ENCODE measurements at places on chromosomes 7 and 10. TPM values are rescaled to one million over a fixed set of nuclear protein-coding genes. Genes with fewer than 3 reads are reported as not detected.

GRCh38 chr10:35684586-35684985 is 42.5 kb upstream of the FZD8 start:
- no peak for DNase-seq
- no peaks in the 10 kb centered on the region for H3K36me3 ChIP-seq
- H3K4me1 ChIP-seq: peaks cover 13% of the 10 kb centered on the region
- H3K27me3 ChIP-seq: peaks cover 8% of the 10 kb centered on the region
- H3K4me3 ChIP-seq: no peak overlapping the region
- H3K27ac ChIP-seq: no peak overlapping the region

Gene INTS15
- total RNA-seq: 36.5 TPM

GRCh38 chr7:83468251-83468739 is 180.6 kb downstream of the SEMA3E start:
- peak; percentile 92 for DNase-seq
- H3K27me3 ChIP-seq: no peaks in the 10 kb centered on the region
- H3K27ac ChIP-seq: peak overlapping the region; percentile 83
- H3K36me3 ChIP-seq: no peaks in the 10 kb centered on the region
- no peak overlapping the region for H3K4me3 ChIP-seq
- peaks cover 19% of the 10 kb centered on the region for H3K4me1 ChIP-seq

Gene LBX1
- total RNA-seq: not detected

DNA sequence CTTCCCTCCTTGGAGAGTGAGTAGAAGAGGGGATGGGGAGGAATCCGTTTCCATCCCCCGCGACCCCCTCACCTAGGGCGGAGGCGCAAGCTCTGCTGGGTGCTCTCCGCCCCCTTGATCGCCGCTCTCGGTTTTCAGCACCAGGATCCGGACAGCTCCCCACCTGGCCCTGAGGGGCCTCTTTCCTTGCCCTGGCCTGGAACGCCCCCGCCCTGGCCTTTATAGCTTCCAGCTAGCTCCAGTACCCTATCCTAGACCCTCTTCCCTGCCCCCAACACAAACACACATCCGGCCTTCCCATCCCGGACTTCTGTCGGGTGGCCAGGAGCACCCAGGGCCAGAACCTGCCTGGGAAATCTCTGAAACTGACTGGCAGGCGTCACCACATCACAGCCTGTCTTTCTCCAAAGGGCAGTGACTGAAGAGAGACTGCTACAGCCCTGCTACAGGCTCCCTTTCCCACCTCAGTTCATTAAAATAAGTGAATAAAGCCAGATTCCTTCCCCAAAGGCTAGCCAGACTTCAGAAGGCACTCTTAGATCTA is 72.3 kb upstream of the LEP start:
- H3K4me1 ChIP-seq: peaks cover 16% of the 10 kb centered on the region
- peaks cover 76% of the 10 kb centered on the region for H3K27me3 ChIP-seq
- H3K4me3 ChIP-seq: peak overlapping the region; percentile 67
- H3K36me3 ChIP-seq: no peaks in the 10 kb centered on the region
- no peak overlapping the region for H3K27ac ChIP-seq

Gene NPSR1
- total RNA-seq: not detected

DNA sequence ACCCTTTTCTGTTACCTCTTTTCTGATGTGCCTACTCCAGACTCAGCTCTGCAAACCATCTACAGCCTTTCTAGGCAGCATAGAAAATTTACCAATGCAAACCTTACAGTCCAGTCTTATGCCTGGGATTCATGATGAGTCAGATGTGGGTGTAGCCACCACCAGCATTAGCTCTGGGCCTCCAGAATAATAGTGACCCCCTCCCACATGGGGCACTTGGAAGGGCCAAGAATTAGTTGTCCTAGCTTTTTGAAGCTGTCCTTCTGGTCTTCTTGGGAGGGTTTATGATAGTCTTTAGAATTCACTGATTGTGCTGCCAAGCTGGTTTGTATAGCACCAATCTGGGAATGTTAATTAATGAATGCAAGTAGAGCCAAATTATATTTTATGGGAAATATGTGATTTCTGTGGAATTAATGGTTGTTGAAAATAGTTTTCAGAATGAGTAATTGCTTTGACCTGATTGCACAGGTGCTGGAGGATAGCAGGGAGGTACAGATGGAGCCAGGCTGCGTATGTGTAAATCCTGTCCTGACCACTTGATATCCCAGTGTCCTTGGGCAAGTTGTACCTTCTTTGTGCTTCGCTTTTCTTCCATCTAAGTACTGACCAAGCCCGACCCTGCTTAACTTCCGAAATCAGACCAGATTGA is 94.8 kb downstream of the CPED1 start:
- H3K4me3 ChIP-seq: no peak overlapping the region
- no peaks in the 10 kb centered on the region for H3K36me3 ChIP-seq
- peaks cover 43% of the 10 kb centered on the region for H3K4me1 ChIP-seq
- peak overlapping the region; percentile 50 for H3K27ac ChIP-seq
- H3K27me3 ChIP-seq: no peaks in the 10 kb centered on the region

DNA sequence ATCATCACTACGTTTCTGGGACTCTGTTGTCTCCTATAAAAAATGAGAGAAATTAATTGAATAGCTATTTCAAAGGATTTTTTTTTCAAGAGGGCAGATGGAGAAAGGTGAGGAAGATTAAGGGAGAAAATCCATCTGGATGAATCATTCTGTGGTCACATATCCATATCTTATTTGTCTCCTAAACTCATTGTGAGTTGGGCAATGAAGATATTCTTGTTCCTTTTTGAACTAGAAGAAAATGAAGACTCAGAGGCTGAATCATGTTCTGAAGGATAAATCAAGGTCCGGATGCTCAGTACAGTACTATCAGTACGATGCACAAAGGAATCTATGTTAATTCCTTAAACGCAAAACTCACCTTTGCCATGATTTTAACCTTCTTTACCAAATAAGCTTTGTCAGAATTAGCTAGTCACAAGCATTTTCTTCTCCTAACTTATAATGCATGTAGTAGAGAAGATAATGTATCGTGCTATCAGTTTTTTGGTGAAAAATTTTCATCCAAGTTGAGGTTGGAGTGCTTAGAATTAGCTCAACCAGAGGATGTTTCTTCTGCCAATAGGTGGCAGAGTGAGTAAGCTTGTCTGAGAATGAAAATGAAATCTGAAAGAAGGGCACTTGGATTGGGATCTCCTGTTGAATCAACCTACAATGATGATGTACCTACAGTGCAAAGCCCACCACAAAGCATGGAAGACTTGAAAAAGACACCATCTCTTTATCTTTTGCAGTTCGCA is 446.9 kb downstream of the KIF20B start:
- no peaks in the 10 kb centered on the region for H3K4me1 ChIP-seq
- H3K27ac ChIP-seq: no peak overlapping the region
- no peaks in the 10 kb centered on the region for H3K36me3 ChIP-seq
- no peak overlapping the region for H3K4me3 ChIP-seq

DNA sequence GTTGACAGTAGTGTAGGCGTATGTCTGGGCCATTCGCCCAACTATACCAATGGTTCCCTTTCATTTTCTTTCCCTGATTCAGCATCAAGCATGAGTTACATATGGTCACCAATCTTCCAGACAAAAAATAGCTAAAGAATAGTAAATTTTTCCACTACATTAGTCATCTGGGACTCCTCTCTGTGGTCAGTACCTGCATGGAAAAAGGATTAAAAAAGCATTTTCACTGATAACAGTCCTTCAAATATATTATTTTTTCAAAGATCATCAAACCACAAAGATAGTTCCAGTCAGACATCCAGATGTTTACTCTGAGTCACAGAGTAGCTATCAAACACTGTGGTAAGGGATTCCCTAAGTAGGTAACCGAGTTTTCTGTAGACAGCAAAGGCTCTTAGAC is 302.6 kb upstream of the SEMA3D start:
- H3K4me3 ChIP-seq: no peak overlapping the region
- DNase-seq: no peak
- H3K4me1 ChIP-seq: peaks cover 3% of the 10 kb centered on the region

- no peak overlapping the region for H3K27ac ChIP-seq
- H3K4me1 ChIP-seq: peaks cover 14% of the 10 kb centered on the region
- no peaks in the 10 kb centered on the region for H3K27me3 ChIP-seq
- H3K36me3 ChIP-seq: peaks cover 26% of the 10 kb centered on the region
Measured at GRCh38 chr10:102656791-102657371, 12.6 kb downstream of the TRIM8 start.

- no peaks in the 10 kb centered on the region for H3K27me3 ChIP-seq
- peak; percentile 59 for DNase-seq
- no peaks in the 10 kb centered on the region for H3K36me3 ChIP-seq
Measured at GRCh38 chr10:48251152-48251524, 23.4 kb downstream of the FRMPD2 start.

- H3K36me3 ChIP-seq: no peaks in the 10 kb centered on the region
- H3K4me1 ChIP-seq: peaks cover 6% of the 10 kb centered on the region
- DNase-seq: no peak
- no peak overlapping the region for H3K27ac ChIP-seq
- H3K27me3 ChIP-seq: no peaks in the 10 kb centered on the region
- H3K4me3 ChIP-seq: no peak overlapping the region
Measured at GRCh38 chr7:12607134-12607533, 36.6 kb downstream of the SCIN start.

Gene OR2A1
- total RNA-seq: not detected

- no peaks in the 10 kb centered on the region for H3K36me3 ChIP-seq
- peak; percentile 91 for DNase-seq
- peaks cover 7% of the 10 kb centered on the region for H3K27me3 ChIP-seq
- H3K4me3 ChIP-seq: no peak overlapping the region
- peaks cover 22% of the 10 kb centered on the region for H3K4me1 ChIP-seq
Measured at GRCh38 chr7:155918720-155919390, 106.6 kb upstream of the SHH start.

- H3K27ac ChIP-seq: peak overlapping the region; percentile 60
- H3K27me3 ChIP-seq: no peaks in the 10 kb centered on the region
- no peaks in the 10 kb centered on the region for H3K36me3 ChIP-seq
Measured at GRCh38 chr7:11336432-11336831, 362.8 kb downstream of the PHF14 start.

DNA sequence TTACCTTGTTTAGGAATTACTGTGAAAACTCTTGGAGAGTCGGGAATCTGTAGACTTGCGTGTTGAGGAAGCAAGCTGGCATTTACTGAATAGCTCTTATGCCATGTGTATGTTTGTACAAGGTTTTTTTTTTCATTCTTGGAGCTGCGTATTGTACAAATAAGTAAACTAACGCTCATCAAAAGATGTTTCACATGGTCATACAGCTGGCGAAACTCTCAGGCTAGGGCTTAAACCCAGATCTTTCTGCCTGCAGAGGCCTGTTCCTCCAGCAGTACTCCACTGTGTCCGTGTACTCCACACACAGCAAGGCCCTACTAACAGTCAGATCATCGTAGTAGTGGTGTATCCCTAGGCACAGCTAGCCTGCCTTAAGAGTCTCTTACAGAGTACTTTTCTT is 7.4 kb downstream of the EDRF1 start:
- H3K4me3 ChIP-seq: no peak overlapping the region
- no peak overlapping the region for H3K27ac ChIP-seq
- peaks cover 52% of the 10 kb centered on the region for H3K36me3 ChIP-seq
- no peak for DNase-seq
- H3K27me3 ChIP-seq: no peaks in the 10 kb centered on the region
- H3K4me1 ChIP-seq: no peaks in the 10 kb centered on the region

Gene PRKAR1B
- 10.9 TPM for total RNA-seq

DNA sequence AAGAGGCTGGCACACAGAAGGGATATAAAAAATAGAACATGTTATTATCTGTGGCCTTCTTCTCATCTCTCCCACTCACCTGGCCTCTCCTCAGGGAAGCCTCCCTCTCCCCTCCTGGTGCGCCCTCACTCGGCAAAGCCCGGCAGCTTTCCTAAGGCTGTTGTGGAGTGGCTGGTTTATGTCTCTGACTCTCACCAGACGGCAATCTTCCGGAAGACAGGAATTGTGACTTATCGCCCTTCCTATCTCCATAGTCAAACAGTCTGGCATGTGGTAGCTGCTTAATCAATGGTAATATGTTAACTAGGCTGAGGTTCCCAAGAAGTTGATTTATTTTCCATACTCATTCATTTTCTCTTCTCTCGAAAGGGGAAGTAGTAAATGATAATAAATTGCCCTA is 78.7 kb downstream of the ATXN7L1 start:
- H3K4me3 ChIP-seq: no peak overlapping the region
- no peak overlapping the region for H3K27ac ChIP-seq
- H3K27me3 ChIP-seq: no peaks in the 10 kb centered on the region
- no peak for DNase-seq

Gene PRLHR
- not detected for total RNA-seq

DNA sequence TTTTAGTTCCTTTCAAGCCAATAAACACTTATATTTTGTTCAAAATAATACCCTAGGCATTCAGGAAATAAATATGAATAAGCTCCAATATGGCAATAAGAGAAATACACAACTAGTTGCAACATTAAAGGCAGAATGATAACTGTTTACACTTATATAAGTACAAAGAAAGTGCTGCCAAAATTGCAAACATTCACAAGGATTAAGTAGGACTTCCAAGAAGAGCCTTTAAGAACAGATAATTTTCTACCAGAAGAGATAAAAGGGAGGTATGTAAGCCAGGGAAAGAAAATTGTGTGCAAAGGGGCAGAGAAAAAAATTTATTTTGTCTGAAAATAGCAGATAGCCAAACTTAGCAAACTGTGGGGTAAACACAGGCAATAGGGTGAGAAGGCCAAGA is 83.8 kb downstream of the CTNNA3 start:
- H3K27me3 ChIP-seq: no peaks in the 10 kb centered on the region
- H3K4me3 ChIP-seq: no peak overlapping the region
- H3K27ac ChIP-seq: no peak overlapping the region

Gene ADARB2
- 35.0 TPM for total RNA-seq

Gene CDK1
- total RNA-seq: 13.1 TPM

DNA sequence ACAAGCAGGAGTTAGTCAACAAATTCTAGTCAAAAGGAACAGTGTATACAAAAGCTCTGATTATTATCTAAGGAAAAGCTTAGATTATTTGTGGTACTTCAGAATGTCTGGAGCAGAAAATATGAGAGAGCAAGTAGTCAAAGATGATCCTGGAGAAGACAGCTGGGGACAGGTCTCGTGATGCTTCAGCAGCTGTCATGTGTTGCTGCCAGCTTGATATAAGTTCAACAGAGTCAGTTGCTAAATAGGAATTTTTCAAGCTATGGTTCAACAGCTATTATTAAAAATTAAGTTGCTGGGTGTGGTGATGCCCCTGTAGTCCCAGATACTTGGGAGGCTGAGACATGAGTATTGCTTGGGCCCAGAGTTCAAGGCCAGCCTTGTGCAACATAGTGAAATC is 240.0 kb upstream of the RHOBTB1 start:
- no peaks in the 10 kb centered on the region for H3K36me3 ChIP-seq
- no peak for DNase-seq
- no peaks in the 10 kb centered on the region for H3K4me1 ChIP-seq
- H3K4me3 ChIP-seq: no peak overlapping the region
- H3K27me3 ChIP-seq: peaks cover 30% of the 10 kb centered on the region

GRCh38 chr7:40777730-40778312 is 643.0 kb downstream of the SUGCT start:
- H3K36me3 ChIP-seq: no peaks in the 10 kb centered on the region
- DNase-seq: no peak
- H3K4me3 ChIP-seq: no peak overlapping the region

DNA sequence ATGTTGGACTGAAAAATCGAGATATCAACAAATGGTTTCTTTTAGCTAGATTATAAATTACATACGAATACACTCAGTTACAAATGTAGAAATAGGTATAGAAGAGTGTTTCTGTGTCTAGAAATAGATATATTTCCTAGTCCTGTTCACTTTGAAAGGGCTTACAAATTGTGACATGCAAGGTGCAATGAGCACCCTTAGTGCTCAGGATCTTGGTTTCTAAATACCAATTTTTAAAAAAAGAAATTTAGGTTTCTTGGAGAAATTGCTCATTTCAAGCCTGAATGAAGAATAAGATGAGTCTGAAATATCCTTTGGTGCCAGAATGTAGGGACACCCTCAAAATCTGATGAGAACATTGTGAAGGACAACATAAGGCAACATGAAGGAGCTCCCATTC is 306.0 kb downstream of the CRPPA start:
- H3K4me1 ChIP-seq: no peaks in the 10 kb centered on the region
- no peak overlapping the region for H3K4me3 ChIP-seq
- DNase-seq: no peak
- no peak overlapping the region for H3K27ac ChIP-seq
- H3K36me3 ChIP-seq: peaks cover 9% of the 10 kb centered on the region
- no peaks in the 10 kb centered on the region for H3K27me3 ChIP-seq

Gene CUL2
- 34.3 TPM for total RNA-seq

Gene DYNC1I1
- 43.3 TPM for total RNA-seq

Gene RBP3
- total RNA-seq: not detected
